ENCODE measurements at places on chromosomes 3 and 15. TPM values are rescaled to one million over a fixed set of nuclear protein-coding genes. Genes with fewer than 3 reads are reported as not detected.

Gene ST3GAL6
- polyA plus RNA-seq, result 0.56 TPM

Gene CAND2
- polyA plus RNA-seq, result 0.16 TPM

Gene TMEM212
- polyA plus RNA-seq, result not detected

DNA sequence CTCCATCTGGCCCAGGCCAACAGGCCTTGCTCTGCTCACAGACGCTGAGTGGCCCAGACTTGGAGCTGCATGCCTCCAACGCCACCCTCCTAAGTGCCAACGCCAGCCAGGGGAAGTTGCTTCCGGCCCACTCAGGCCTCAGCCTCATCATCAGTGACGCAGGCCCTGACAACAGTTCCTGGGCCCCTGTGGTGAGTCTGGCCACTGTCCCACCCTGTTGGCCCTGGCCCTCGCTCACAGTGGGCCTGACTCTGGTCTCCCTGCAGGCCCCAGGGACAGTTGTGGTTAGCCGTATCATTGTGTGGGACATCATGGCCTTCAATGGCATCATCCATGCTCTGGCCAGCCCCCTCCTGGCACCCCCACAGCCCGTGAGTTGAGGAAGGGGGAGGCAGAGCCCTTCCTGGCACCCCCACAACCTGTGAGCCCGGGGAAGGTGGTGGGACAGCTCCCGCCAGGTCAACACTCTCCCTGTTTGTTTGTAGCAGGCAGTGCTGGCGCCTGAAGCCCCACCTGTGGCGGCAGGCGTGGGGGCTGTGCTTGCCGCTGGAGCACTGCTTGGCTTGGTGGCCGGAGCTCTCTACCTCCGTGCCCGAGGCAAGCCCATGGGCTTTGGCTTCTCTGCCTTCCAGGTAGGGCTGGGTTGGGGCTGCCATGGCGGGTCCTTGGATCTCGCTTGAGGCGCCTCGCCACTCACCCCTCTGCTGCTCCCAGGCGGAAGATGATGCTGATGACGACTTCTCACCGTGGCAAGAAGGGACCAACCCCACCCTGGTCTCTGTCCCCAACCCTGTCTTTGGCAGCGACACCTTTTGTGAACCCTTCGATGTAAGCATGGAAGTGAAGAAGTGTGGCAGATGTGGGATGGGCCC is 10.0 kb downstream of the NT5DC2 start:
- no peak for DNase-seq

DNA sequence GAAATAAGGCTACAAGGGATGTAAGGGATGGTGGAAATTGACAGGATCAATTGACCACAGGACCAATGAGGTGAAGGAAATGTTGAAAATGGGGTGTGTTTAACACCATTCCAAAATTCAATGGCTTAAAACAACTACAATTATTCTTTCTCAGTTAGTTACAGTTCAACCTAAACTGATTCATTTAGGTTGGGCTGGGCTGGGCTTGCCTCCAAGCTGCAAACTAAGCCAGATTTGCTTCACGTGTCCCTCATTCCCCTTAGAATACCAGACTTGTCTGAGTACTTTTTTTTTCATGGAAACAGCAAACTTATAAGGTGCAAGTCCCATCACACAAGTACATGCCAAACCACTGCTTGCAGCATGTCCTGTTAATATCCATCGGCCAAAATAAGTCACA is 280.1 kb downstream of the NEK10 start:
- DNase-seq, result peak; percentile 7

GRCh38 chr15:43067717-43068461 is 37.9 kb downstream of the UBR1 start:
- DNase-seq, result peak; percentile 46

GRCh38 chr3:134093956-134094355 is 64.2 kb upstream of the SLCO2A1 start:
- DNase-seq, result peak; percentile 48

DNA sequence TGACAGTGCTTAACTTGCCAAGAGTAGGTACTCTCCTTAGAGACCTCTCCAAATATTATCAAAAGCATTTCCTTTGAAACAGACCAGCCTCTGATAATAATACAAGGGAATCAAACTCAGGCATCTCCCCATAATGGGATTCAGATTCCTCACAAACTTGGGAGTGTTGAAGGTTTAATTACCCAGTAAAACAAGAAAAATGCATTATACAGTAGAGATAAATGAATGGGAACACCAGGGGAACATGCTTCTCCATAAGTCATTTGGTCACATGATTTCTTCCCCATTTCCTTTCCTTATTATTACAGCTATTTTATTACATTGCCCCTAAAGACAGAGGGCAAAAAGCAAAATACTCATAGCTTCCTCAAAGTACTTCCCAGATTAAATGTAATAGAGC is 325.0 kb upstream of the CDIN1 start:
- no peak for DNase-seq

DNA sequence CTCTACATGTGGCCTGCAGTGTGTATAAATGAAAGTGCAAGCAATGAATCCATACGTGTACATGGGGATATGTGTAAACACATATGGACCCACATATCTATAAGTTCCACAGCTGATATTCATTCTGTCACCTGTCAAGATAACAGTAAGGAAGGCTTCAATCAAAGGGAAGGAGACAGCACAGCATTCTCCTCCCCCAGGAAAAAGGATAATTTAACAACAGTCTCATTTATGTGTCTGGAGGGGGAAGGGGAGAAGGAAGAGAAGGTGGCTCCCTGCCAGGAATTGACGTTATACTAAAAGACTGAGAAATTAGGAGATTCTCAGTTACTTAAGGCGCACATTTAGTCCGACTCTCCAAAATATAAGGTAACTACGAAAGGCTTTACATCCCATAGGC is 345.9 kb downstream of the FOXP1 start:
- no peak for DNase-seq

GRCh38 chr3:58998476-58999117 is 51.2 kb downstream of the CFAP20DC start:
- peak; percentile 99 for DNase-seq

- DNase-seq, result no peak
These were observed 32.7 kb upstream of the ZFAND6 start for GRCh38 chr15:80026754-80027153.

DNA sequence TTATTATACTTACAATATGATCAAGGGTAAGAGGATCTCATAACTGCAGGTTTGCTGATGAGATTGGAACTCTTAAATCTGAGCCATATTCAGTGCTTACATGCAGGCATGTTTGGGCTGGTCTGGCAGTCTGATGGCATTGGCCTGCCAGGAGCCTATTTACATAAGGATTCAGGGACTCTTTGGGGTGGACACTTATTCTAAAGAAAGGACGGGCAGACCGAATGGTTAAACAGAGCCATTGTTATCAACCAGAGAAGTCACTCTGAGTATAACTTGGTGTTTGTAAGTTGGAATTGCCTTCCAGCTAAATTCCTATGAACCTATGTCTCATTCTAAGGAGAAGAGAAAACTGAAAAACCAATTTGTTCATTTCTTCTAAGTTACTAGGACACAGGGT is 932.8 kb downstream of the IGSF11 start:
- no peak for DNase-seq

DNA sequence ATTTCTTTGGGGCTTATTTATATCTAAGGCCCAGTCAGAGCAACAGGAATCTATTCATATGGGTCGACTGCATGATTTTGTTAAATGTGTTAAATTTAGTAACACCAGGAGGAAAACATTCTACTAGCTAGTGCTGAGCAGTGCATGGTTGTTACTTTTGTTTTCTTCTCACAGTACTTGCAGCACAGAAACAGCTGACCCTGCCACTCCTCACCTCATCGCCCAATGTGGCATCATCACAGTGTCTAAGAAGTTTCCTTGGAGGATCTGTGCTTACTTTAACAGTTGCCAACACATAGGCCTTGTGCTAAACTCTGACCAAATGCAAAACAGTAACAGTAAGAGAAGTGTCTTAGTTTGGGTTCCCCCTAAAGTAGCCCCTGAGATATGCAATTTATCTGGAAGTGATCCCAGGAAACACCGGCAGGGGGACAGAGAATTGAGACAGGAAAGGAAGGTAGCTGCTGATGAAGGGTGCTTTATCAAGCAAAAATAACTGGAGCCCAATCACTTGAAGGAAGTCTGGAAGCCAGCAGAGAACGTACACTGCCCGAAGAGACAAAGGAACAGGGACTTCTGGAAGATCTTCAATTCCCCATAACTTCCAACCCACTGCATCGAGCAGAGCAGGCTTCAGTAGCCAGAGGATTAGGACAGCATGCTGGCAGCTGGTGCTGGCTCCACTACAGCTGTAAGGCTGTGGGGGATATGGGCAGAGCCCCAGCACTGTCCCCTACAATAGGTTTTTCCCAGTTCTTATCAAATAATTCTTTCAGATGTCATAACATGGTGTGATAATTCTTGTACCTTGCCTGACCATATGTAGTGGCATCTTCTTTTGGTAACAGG is 36.0 kb upstream of the ULK4 start:
- DNase-seq, result no peak

DNA sequence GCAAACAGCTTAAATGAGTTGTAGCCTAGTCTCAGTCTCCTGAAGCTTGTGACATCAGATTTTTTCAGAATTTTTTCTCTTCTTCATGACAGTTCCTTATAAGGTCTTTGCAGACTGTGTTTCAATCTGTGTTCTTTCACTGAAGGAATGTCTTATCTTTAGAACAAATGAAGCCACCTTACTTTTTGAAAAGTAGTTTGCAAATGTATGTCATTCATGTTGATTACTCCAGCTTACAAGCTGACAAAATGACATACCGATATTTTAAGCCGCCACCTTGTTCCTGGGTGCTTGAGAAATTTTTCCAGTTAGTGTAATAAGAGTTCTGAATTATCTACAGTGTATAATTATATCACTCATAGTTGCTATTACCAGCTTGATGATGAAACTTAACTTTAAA is 57.0 kb downstream of the ASTE1 start:
- no peak for DNase-seq

DNA sequence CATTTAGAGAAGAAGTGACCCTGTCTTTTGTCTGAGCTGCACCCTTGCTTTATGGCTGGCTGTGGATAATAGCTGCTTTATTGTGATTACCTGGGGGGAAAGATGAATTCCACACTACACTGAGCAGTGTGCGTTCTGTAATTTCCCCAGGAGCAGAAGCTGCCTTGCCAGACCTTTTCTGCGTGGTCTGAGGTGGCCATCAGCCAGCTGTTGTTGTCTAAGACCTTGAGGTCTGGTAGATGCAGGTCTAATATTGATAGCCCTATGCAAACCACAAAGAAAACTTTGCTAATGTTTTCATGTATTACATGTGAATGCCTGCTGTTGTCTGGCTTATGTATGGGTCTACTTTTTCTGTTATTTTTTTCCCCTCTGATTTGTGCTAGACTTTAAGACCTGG is 144.6 kb downstream of the THSD4 start:
- DNase-seq, result no peak

- DNase-seq, result no peak
These were observed 29.0 kb downstream of the ANP32A start for GRCh38 chr15:68791431-68792283.

DNA sequence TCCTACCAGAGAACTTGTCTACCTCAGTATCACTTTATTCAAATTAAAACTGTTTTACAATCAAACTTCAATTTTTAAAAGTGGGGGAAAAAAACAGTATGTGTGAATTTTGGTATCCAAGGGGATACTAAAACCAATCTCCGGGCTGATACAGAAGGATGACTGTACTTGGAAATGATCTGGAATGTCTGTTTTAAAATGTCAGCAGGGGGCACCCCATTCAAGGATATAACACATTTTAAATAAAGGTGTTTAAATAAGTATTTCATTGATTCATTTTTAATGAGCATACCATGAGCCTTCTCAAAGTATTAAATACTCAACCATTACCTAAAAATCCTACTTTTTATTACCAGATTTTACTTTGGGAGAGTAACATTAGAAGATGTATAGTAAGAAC is 67.9 kb downstream of the ULK4 start:
- DNase-seq, result peak; percentile 72

Data from GM23248 (cell line).